ENCODE measurements at places on chromosomes 7 and 10. TPM values are rescaled to one million over a fixed set of nuclear protein-coding genes. Genes with fewer than 3 reads are reported as not detected.

- peak; percentile 76 for DNase-seq
Measured at GRCh38 chr7:112898432-112899290, 108.5 kb upstream of the TMEM168 start.

The NPTX2 gene
- under 0.01 TPM for total RNA-seq

DNA sequence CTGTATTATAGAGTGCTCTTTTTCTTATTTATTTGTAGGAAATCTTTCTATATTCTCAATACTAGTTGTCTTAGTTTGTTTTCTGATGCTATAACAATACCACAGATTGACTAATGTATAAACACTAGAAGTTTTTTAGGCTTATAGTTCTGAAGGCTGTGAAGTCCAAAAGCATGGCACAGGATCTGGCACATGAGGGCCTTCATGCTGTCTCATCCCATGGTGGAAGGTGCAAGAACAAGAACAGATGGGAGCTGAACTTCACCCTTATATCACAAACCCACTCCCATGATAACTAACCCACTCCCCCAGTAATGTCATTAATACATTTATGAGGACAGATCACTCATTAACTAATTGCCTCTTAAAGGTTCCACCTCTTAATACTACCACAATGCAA lies 109.7 kb downstream of the AVL9 start:
- no peak for DNase-seq

GRCh38 chr7:140048989-140049338 lies 13.8 kb downstream of the PARP12 start:
- DNase-seq, result no peak

The BMPER gene
- total RNA-seq, result 7.5 TPM

The MAGI2 gene
- 27.2 TPM for total RNA-seq

The PLAC9 gene
- 1.6 TPM for total RNA-seq

GRCh38 chr10:75019370-75019769 lies 92.1 kb upstream of the SAMD8 start:
- DNase-seq, result peak; percentile 41

GRCh38 chr7:135076882-135077281 lies 71.0 kb upstream of the TMEM140 start:
- no peak for DNase-seq

- DNase-seq, result peak; percentile 16
Measured at GRCh38 chr7:4479367-4480039, 202.6 kb upstream of the FOXK1 start.

DNA sequence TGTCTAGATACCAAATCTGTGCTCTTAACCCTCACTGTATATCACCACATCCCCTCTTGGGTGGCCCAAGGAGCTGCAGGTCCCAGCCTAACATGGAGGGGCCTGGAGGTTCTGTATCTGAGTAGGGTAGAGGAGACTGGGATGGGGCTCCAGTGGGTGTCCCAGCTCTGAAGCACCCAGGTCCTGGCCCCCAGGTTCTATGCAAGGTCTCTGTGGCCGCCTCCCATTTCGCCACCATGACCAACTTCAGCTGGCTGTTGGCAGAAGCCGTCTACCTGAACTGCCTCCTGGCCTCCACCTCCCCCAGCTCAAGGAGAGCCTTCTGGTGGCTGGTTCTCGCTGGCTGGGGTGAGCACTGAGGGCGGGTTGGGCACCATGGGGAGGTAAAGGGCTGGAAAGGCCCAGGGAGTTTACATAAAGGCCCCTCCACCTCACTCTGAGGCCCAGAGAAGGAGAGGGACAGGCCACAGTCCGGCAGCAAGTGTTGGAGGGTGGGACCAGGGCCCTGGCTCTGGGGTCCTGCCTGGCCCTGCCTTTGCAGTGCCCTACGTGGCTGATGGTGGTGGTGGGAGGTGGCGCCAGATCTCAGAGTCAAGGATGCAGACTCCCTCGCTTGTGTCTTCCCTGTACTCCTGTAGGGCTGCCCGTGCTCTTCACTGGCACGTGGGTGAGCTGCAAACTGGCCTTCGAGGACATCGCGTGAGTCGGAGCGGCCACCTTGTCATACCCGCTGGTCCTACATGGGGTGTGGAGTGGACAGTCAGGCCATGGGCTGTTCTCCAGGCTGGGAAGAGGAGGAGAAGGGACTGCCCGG lies 10.2 kb downstream of the GHRHR start:
- DNase-seq, result no peak

DNA sequence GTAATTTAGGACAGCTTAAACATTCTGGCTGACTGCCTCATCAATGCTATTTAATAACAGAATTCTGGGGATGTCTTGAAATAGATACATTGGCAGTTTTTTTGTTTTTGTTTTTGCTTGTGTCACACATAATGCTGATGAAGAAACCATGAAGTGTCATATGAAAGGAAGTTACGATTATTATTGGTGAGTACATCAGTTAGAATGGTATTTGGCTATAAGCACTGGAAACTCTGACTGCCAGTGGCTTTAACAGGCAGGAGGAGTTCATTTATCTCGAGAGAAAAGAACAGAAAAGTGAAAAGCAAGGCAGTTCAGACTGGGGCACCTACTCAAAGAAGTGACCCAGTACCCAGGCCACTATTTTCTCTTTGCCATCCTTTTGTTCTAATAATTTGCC lies 18.1 kb downstream of the LSM8 start:
- no peak for DNase-seq

DNA sequence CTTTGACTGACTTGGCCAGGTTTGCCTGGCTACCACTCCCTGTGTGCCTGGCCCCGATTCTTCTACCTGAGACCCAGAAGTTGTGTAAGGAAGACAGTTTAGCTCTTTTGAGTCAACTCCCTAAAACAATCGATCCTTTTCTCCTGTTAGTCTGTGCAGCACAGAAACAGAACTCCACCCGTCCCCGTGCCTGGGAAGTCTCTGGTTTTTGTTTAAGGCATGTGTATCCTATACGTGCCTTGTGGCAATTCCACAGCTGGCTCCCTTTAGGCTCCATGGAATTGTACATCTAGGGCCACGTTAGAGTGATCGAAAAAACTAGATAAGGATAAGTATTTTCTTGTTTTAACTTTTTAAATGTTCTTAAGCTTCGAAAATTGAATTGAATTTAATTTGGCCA lies 131.6 kb downstream of the BICC1 start:
- no peak for DNase-seq

- no peak for DNase-seq
Measured at GRCh38 chr7:142188846-142189245, 69.0 kb downstream of the PRSS58 start.

- no peak for DNase-seq
Measured at GRCh38 chr7:29793507-29793906, 12.8 kb upstream of the WIPF3 start.

- peak; percentile 3 for DNase-seq
Measured at GRCh38 chr7:156950381-156950858, 908 bp downstream of the NOM1 start.

The HILPDA gene
- total RNA-seq, result 23.6 TPM

DNA sequence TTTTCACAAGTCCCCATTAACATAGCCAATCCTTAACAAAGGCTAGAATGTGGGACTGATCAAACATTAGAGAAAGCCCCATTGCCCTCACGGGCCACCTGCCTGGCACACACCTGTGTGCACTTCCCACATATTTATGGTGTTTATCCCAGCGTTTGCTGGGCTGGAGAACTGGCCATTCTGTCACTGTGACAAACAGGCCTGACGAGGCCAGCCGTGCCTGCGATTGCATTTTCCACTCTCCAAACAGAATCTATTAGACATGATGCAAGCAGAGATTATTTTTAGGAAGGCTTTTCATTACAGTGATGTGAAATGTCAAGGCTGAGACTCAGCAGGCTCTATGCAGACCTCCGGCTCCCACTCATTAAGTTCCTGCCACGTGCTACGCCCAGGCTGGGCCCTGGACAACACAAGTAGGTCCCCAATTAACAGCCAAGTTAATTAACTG lies 20.4 kb downstream of the PTPRN2 start:
- no peak for DNase-seq

GRCh38 chr7:85774986-85775385 lies 588.1 kb upstream of the SEMA3D start:
- no peak for DNase-seq

The FAM221A gene
- 1.1 TPM for total RNA-seq

GRCh38 chr7:8435095-8435494 lies 1.7 kb downstream of the NXPH1 start:
- DNase-seq, result no peak

Measured in IMR-90 (cell line).